NCI-H2029 treated with DMSO at 0.1 percent for 48 hours (cell line): ENCODE measurements at places on chromosomes 16 and 17.

GRCh38 chr16:86089991-86090390, 191.0 kb downstream of the IRF8 start:
- DNase-seq: no peak

DNA sequence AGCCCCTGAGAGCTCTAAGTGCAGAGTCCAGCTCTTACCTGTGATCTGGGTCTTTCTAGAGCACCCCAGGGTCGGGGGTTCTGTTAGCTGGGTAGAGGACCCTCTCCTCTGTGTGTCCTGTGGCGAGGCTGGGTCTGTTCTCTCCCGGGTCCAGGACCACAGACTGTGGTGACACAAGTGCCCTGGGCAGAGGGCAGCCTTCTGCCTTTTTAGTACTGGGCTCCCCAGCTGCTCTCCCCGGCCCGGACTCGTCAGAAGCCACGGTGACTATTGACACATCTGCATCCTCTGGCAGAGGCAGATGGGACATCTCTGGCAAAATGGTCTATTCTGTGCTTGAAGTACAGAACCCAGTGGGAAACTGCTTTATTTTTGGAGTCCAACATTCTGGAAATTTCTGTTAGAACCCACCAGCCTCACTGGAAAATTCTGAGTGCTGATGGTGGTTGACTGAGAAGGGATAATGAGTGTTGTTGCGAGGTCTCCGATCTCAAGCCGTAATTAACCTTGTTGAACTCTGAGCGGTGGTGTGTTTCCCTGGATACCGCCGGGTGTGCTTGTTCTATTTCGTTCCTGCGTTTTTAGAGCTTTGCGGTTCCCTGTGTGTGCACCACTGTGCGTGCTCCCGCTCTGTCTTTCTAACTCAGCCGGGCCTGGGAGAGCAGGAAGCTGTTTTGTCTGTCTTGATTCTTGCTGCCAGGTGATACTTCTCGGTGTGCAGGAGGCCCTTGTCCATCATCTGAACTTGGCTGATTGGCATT, 26.0 kb upstream of the NUDT16L1 start:
- DNase-seq: no peak

DNA sequence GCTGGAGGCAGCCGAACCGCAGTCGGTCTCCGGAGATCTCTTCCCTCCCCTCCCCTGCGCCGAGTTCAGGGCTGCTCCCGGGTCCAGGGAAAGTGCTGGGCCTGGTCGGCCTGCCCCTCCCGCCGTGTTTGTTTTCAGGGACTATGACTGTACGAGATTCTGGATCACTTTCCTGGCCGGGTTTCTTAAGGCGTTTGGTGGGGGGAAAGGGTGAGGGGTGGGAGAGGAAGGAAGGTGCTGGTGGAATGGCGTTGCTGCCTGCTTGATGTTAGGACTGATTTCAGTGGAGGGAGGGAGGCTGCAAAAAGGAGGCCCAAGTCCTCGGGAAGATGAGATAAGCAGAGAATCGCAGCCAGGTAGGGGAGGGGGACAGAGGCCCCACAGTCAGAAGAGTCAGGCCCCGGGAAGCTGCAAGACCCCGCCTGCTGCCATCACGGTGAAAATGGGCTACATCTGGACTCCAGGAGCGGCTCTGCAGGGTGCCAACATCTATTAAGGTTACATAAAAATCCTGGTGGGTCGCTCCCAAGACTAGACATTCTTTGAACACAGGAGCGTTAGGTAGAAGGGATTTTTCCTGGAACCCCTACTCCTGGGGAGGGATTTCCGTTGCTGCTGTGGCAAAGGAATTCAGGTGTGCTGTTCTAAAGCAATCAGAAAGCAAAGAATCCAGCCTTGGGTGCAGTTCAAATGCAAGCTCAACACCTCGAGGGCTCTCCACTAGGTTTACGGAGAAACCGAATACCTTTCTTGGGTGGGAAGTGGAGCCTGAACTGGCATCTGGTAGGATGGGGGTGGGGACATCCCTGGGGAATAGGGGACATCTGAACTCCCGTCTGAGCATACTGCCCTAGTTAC, 1.2 kb downstream of the ARHGAP44 start:
- DNase-seq: no peak

- DNase-seq: no peak
Observed at GRCh38 chr17:56833057-56833808, 487 bp downstream of the C17orf67 start.

GRCh38 chr16:73228649-73229048, 180.7 kb upstream of the ZFHX3 start:
- no peak for DNase-seq
